Calu3 (cell line): ENCODE measurements at places on chromosomes 16 and 17.
A peak's percentile ranks its signal among the peaks of the same experiment; 100 is the strongest.

DNA sequence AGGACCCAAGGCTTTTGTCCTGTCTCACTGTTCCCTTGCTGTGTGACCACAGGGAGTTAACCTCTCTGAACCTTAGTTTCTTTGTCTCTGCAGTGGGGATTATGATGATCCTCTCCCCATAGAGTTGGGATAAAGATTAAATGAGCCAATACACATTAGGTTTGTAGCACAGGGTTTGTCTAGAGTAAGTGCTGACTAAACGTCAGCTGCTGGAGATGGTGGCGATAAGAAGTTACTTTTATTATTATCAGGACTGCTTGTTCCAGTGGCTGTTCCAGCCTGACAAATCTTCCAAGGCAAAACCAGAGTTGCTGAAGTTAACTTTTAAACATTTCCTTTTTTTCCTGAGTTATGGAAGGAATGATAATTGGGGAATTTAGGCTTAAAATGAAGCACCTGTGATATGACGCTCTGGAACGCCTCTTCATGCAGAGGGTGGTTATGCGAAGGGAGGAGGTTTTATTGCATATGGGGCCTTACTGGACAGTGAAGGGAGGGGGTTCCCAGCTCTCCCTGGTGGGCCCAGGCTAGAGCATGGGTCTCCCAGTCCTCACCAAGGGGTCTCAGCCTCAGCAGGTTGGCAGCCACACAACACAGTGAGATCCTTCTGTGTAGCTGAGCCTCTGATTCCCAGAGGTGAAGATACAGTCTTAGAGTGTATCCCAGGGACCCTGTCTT lies 35.8 kb downstream of the PLCG2 start:
- no peak for DNase-seq

DNA sequence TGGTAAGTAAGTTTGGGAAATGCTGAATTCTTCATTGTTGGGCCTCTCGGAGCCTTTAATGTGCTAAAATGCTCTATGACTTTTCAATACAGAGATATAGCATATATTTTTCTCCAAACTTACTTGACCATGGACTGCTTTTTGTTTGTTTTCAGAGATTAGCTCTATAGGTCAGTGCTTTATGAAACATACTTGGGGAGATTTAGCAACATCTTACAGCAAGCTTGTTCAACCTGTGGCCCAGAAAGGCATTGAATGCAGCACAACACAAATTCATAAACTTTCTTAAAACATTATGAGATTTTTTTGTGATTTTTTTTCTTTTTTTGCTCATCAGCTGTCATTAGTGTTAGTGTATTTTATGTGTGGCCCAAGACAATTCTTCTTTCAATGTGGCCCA lies 1.0 kb upstream of the KRTAP3-1 start:
- no peak for DNase-seq

GRCh38 chr17:51217946-51218345 lies 41.9 kb downstream of the MBTD1 start:
- DNase-seq, result no peak

DNA sequence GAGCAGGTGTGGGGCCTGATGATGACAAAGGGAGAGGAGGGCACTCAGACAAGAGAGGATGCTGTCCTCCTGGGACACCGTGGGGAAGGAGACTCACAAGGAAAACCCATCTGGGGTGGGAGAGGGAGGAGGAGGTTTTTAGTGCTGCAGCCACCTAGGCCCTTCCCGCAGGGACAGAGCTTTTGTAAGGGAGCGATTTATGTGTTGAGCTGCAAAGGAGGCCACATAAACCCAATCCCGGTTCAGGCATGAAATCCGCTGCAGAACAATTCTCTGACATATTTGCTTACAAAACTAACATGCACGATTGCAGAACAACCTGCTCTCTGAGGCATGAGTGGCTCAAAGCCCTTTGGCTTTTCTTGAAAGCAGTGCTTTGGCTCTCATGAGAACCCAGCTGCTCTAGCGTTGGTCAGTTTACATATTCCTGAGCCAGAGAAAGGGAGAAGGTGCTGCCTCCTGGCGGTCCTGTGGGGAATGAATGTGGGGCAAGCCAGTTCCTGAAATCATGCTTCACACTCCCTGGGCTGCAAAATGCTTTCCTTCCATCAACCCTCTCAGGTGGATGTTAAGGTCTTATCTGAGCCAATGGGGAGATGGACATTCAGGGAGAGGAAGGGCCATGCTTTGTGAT lies 122.4 kb upstream of the NLRP1 start:
- DNase-seq, result peak; percentile 53

- DNase-seq, result peak; percentile 22
Measured at GRCh38 chr16:84281074-84281473, 13.6 kb upstream of the WFDC1 start.

DNA sequence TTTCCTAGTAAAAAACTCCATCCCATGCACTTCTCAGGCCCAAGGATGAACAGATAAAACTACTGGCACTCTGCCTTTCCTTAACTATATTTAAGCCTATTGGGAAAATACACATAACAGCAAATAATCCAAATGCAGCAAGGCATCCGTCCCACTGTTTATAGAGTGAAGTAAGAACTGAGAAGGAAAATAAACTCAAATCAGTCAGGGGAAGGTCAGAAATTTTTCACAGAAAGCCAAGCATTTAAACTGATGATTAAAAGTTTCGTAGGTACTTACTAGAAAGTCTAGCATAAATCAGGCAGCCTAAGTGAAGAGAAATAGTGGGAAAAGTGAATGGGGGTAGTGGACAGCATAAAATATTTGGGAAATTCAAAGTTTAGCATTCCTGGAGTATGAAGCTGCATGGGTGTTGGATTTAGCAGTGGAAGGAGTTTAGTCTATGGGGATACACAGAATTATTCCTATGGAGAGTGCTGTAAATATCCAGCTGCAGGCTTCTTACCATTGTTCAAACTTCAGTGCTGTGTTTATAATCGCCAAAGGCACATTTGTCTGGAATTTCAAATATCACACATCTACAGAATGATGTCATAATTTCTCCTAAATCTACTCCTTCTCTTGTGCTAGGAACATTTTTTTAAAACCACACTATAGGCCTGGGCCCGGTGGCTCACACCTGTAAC lies 1131.0 kb upstream of the GOT2 start:
- no peak for DNase-seq
